Activated CD4-positive, alpha-beta T cell treated with anti-CD3 and anti-CD28 coated beads, Interleukin-2, amount 10 ng/mL, durations not matched to agents 7 days and 5 days (primary cell): ENCODE measurements at places on chromosomes 13 and 19. TPM values are rescaled to one million over a fixed set of nuclear protein-coding genes. Genes with fewer than 3 reads are reported as not detected.

Gene TSSK6
- 4.4 TPM for total RNA-seq

Gene ADGRE1
- total RNA-seq = 1.2 TPM

Gene C1QTNF9
- total RNA-seq = 0.10 TPM

Gene SLC39A3
- total RNA-seq = 37.5 TPM

Gene TRPM4
- 0.25 TPM for total RNA-seq

Gene MYO1F
- 366 TPM for total RNA-seq

Gene BORCS8
- 35.8 TPM for total RNA-seq

Gene GPC6
- not detected for total RNA-seq

GRCh38 chr13:113273851-113274590 lies 23.0 kb upstream of the LAMP1 start:
- peaks cover under 1% of the 10 kb centered on the region for H3K27me3 ChIP-seq
- DNase-seq = no peak
- H3K27ac ChIP-seq = no peak overlapping the region
- no peak overlapping the region for H3K4me3 ChIP-seq
- H3K36me3 ChIP-seq = no peaks in the 10 kb centered on the region
- H3K4me1 ChIP-seq = peaks cover 9% of the 10 kb centered on the region

GRCh38 chr13:49669735-49670309 lies 21.5 kb downstream of the EBPL start:
- no peak overlapping the region for H3K4me3 ChIP-seq
- H3K27ac ChIP-seq = no peak overlapping the region
- peaks cover 22% of the 10 kb centered on the region for H3K36me3 ChIP-seq
- no peaks in the 10 kb centered on the region for H3K27me3 ChIP-seq
- no peaks in the 10 kb centered on the region for H3K4me1 ChIP-seq

DNA sequence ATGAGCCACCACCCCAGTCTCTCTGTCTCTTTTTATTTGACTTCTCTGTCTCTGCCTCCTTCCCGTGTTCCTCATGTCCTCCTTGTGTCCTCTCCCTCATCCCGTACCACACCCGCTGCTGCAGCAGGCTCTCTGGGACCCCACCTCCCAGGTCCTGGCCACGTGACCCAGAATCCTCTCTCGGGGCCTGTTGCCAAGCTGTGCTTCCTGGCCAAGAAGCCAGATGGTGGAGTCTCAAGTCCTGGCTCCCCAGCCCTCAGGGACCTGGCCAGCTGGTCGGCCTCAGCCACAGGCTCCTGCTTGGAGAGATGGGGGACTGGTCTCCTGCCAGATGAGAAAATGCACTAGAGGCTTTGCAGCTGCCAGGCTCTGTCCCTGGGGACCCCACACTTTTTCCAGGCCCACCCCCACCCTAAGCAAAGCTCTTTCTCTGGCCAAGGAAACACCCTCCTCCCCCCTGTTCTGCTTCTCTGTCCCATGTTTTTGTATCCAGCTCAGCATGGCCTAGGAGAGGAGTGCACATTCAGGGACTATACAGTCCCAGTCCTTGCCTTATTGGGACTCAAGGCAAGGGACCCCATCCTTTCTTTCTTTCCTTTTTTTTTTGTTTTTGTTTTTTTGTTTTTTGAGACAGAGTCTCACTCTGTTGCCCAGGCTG lies 34.3 kb upstream of the SHKBP1 start:
- DNase-seq = no peak
- H3K4me1 ChIP-seq = no peaks in the 10 kb centered on the region
- H3K36me3 ChIP-seq = peaks cover 4% of the 10 kb centered on the region

DNA sequence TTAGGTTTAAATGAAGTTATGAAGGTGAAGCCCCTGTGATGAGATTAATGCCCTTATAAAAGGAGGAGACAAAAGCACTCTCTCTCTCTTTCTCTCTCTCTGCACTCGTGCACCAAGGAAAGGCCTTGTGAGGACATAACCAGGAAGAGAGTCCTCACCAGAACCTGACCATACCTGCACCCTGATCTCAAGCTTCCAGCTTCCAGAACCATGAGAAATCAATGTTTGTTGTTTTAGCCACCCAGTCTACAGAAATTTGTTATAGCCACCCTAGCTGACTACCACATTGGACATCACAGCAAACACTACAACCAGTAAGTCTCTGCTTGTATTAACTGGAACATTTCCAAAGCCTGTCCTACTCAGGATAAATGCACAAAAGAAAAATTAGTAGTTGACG lies 34.7 kb upstream of the WDFY2 start:
- no peak overlapping the region for H3K27ac ChIP-seq
- no peaks in the 10 kb centered on the region for H3K36me3 ChIP-seq
- no peak overlapping the region for H3K4me3 ChIP-seq
- DNase-seq = no peak
- H3K4me1 ChIP-seq = no peaks in the 10 kb centered on the region

GRCh38 chr13:69904784-69905183 lies 202.8 kb upstream of the ATXN8OS start:
- H3K4me3 ChIP-seq = no peak overlapping the region

DNA sequence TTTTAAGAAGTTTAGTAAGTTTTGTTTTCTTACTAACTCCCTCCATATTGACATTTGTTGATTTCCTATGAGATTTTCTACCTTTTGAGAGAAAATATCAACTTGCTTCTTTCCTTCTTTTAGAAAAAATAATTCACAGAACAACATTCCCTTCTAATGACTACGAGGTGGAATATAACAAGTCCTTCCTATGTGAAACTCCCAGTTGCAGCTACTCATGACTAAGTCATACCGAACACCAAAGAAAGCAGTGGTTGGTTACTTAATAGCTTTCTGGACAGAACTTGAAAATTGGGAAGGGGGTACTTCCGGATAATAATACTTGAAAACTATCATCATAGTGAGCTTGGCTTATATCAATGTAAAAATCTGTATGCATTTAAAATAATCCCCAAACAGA lies 144.8 kb downstream of the DACH1 start:
- no peak overlapping the region for H3K4me3 ChIP-seq
- no peak overlapping the region for H3K27ac ChIP-seq
- no peaks in the 10 kb centered on the region for H3K4me1 ChIP-seq
- DNase-seq = no peak

- no peak overlapping the region for H3K27ac ChIP-seq
- peaks cover 37% of the 10 kb centered on the region for H3K27me3 ChIP-seq
- no peak overlapping the region for H3K4me3 ChIP-seq
- DNase-seq = no peak
- H3K4me1 ChIP-seq = peaks cover 17% of the 10 kb centered on the region
These were observed 1.7 kb upstream of the SLITRK5 start for GRCh38 chr13:87669379-87669978.

- peak; percentile 51 for DNase-seq
- peaks cover 37% of the 10 kb centered on the region for H3K27me3 ChIP-seq
- H3K36me3 ChIP-seq = peaks cover 8% of the 10 kb centered on the region
- peaks cover 36% of the 10 kb centered on the region for H3K4me1 ChIP-seq
- H3K27ac ChIP-seq = no peak overlapping the region
These were observed 2.7 kb upstream of the SNAPC2 start for GRCh38 chr19:7917267-7918061.

GRCh38 chr13:64688893-64689677 lies 2541.1 kb downstream of the PCDH9 start:
- H3K36me3 ChIP-seq = no peaks in the 10 kb centered on the region
- H3K4me3 ChIP-seq = no peak overlapping the region
- no peak overlapping the region for H3K27ac ChIP-seq
- no peaks in the 10 kb centered on the region for H3K4me1 ChIP-seq
- no peaks in the 10 kb centered on the region for H3K27me3 ChIP-seq

- no peaks in the 10 kb centered on the region for H3K36me3 ChIP-seq
- H3K27ac ChIP-seq = no peak overlapping the region
- no peaks in the 10 kb centered on the region for H3K4me1 ChIP-seq
- no peak overlapping the region for H3K4me3 ChIP-seq
- H3K27me3 ChIP-seq = no peaks in the 10 kb centered on the region
- no peak for DNase-seq
These were observed 41.5 kb upstream of the F7 start for GRCh38 chr13:113064000-113064533.

- DNase-seq = no peak
- H3K4me1 ChIP-seq = peaks cover 2% of the 10 kb centered on the region
- H3K36me3 ChIP-seq = peaks cover 10% of the 10 kb centered on the region
- H3K4me3 ChIP-seq = no peak overlapping the region
- peak overlapping the region; percentile 33 for H3K27ac ChIP-seq
- peaks cover 3% of the 10 kb centered on the region for H3K27me3 ChIP-seq
These were observed 16.5 kb downstream of the C2CD4C start for GRCh38 chr19:392375-392970.

DNA sequence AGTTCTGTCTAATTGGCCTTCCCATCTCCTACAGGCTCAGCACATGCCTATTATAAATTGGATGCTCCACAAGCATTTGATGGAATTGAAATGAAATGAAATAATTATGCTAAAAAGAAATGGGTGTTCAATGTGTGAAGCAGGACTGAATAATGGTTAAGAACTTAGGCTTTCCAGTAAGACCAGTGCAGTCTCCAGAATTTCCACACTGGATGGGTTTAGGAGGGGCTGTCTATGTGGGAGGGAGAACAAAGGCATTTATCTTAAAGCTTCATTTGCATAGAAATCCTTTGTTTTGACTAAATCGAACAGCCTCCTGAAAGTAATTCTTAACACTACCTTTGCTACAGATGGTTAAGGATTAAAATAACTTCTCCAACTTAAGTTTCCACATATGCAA lies 47.9 kb upstream of the KL start:
- peaks cover 8% of the 10 kb centered on the region for H3K27me3 ChIP-seq
- H3K4me1 ChIP-seq = peaks cover 4% of the 10 kb centered on the region
- no peak overlapping the region for H3K27ac ChIP-seq
- no peak for DNase-seq
- no peaks in the 10 kb centered on the region for H3K36me3 ChIP-seq

DNA sequence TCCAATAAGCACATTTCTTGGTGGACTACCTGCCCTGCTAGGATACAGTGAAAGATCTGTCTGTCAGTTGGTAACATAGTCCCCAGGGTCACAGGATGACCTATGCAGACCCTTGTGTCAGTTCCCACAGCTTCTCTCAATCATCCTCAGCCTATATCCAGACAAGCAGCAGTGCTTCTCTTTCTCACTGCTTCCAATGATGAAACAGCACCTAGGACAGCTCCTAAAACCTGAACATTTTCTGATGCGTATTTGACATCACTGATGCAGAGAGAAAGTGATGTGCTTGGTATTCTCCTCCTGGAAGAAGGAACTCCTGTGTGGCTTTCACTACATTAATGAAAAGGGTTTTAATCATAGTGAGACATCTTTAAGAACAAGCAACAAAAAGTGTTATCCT lies 43.7 kb downstream of the ZNF557 start:
- no peaks in the 10 kb centered on the region for H3K36me3 ChIP-seq
- H3K27me3 ChIP-seq = no peaks in the 10 kb centered on the region
- H3K4me3 ChIP-seq = no peak overlapping the region

DNA sequence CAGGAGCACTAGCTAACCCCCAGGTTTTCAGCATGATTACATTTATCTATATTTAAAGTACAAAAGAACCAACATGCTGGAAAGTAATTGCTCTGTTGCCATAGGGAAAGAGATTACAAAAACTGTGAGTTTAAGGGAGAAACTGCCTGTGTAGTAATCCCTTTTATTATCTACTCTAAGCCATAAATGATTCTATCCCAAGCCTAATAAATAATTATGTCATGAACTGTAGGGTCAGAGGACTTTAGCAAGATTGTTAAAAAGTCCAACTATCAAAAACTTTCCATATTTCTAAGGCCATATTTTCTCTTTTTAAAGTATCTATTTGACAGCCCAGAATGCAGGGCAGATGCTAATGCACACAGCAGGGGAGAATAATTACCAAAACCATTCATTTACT lies 573.8 kb upstream of the MIR17HG start:
- H3K4me3 ChIP-seq = no peak overlapping the region
- no peak for DNase-seq
- H3K36me3 ChIP-seq = no peaks in the 10 kb centered on the region
- no peaks in the 10 kb centered on the region for H3K4me1 ChIP-seq

- peak overlapping the region; percentile 97 for H3K27ac ChIP-seq
- H3K4me1 ChIP-seq = peaks cover 47% of the 10 kb centered on the region
- no peaks in the 10 kb centered on the region for H3K27me3 ChIP-seq
- peaks cover 38% of the 10 kb centered on the region for H3K36me3 ChIP-seq
These were observed 630 bp downstream of the NUCB1 start for GRCh38 chr19:48900477-48901406.

GRCh38 chr19:55457683-55458457 lies 3.6 kb downstream of the ISOC2 start:
- H3K4me3 ChIP-seq = no peak overlapping the region
- peaks cover 8% of the 10 kb centered on the region for H3K27me3 ChIP-seq
- H3K36me3 ChIP-seq = peaks cover 6% of the 10 kb centered on the region
- no peak for DNase-seq

DNA sequence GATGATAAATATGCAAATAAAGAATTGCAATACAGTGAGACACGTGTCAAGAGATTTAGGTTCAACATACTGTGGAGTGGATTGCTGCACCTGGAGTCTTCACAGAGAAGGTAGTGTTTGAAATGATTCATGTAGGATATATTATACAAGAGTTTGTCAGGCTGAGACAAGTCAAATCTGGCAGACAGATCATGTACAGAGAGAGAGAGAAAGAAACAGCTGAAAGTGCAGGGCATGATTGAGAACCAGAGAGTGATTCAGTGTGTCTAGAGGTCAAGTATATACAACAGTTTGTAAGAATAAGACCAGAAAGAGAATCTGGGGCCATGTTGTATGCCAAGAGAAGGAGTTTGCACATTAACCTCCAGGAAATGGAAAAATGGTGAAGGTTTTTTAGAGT lies 2.1 kb upstream of the VWA8 start:
- peaks cover 43% of the 10 kb centered on the region for H3K4me1 ChIP-seq
- H3K27me3 ChIP-seq = peaks cover 3% of the 10 kb centered on the region
- no peak for DNase-seq
- H3K27ac ChIP-seq = no peak overlapping the region
- no peak overlapping the region for H3K4me3 ChIP-seq

GRCh38 chr13:80341756-80342370 lies 937 bp upstream of the SPRY2 start:
- DNase-seq = no peak
- peaks cover 13% of the 10 kb centered on the region for H3K4me1 ChIP-seq
- H3K36me3 ChIP-seq = no peaks in the 10 kb centered on the region
- H3K4me3 ChIP-seq = peak overlapping the region; percentile 32
